CD4-positive, alpha-beta T cell treated with Interleukin-4 for 4 hours (primary cell): ENCODE measurements at places on chromosomes 16 and 17.

- DNase-seq, result no peak
Observed at GRCh38 chr17:63464691-63465236, 12.1 kb upstream of the ACE start.

DNA sequence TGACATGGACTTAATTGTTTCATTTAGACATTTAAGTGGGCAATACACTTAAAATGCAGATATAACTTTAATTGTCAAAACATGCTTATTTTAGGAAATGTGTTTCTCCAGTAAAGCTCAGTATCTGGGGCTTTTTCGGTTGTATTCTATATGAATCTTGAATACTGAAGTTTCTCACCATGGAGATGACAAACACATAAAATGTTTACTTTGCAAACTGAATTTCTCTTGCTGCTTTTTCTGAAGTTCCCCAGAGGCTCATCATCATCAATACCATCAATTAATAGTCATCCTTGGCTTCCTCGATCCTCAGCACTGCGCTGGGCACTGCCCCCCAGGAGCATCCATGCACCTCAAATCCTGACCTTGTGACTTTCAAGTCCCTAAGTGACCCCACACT lies 227.3 kb downstream of the WWOX start:
- DNase-seq, result no peak

DNA sequence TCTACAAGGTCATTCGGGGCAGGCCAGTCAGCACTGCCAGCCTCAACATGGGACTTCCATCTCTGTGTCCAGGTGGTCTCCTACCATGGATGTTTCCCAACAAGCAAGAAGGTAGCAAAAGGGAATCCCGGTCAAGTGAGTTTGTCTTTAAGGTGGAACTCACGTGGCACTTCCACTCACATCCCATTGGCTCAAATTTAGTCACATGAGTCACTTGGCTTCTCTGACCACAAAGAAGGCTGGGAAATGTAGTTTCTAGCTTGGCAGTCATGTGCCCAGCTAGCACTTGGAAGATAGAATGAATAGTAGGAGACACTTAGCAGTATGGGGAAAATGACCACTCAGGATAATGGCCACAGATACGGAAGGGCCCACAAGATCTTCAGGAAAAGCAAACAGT lies 106.6 kb downstream of the AIPL1 start:
- no peak for DNase-seq

DNA sequence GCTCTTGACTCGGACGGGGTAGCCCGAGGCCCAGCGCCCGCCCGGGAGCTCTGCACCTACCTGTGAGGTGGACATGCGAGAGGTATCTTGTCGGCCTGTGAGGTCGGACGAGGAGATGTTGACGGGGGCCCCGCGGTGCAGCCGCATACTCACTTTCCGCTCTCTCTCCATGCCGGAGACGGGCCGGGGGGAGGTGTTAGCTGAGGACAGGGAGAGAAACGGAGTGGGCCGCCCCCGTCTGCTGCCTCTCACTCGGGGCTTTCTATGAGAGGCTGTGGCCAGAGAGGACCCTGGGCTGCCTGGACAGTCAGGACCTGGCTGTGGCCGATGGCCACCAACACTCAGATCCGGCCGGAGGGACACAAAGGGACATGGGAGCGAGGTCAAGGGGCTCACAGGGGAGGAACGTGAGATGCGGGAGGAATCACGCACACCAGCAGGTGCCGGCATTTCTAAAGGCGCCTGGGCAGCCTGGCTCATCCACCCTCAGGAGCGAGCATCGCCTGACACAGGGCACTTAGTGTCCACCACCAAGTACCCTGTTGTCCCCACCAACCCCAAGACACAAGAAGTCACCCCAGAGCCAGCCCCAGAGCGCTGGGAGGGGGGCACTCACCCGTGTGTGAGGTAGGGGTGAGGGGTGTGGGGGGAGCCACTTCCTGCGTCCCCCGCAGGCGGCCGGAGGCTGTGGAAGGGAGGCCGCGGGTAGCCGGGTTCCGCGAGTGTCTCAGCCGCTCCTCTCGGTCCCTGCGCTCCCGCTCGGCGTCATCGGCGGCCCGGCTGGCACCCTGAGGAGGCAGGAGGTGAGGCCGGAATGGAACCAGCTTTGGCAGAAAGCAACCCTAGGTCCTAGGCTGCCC lies 20.2 kb downstream of the SLC16A3 start:
- DNase-seq, result no peak
